ENCODE measurements at places on chromosomes 2 and 18.

GRCh38 chr2:18399601-18400000 is 160.9 kb downstream of the RDH14 start:
- DNase-seq, result no peak

DNA sequence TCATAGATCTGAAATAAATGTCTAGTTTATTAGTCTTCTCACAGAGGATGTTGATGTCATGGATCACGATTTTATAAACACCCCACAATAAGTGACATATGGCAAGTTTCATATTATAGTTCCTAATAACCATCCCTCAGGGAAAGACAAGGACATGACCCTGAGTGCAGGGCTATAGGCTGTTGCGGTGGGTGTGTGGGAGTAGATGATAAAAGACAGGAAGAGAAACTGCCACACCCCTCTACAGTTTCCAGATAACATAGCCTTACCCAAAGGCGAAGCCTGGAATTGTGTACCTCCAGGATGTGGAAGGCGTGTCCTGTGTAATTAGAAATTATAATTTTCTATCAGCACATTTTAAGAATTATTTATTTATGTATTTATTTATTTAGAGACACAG is 2.4 kb upstream of the NEDD4L start:
- no peak for DNase-seq

GRCh38 chr2:102999958-103000357 is 238.1 kb downstream of the TMEM182 start:
- DNase-seq, result no peak

DNA sequence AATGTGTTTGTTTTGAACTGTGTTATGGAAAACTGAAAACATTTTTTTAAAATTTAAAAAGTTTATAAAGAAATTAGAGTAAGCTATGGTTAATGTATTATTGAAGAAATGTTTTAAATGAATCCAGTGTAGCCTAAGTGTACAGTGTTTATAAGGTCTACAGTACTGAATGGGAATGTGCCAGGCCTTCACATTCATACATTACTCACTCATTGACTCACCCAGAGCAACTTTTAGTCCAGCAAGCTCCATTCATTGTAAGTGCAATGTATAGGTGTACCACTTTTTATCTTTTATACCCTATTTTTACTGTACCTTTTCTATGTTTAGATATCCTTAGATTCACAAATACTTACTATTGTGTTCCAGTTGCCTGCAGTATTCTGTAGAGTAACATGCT is 215.1 kb upstream of the THUMPD2 start:
- no peak for DNase-seq

GRCh38 chr2:186560254-186560653 is 29.6 kb upstream of the ITGAV start:
- DNase-seq, result no peak

GRCh38 chr2:216090369-216090786 is 8.7 kb downstream of the TMEM169 start:
- no peak for DNase-seq

DNA sequence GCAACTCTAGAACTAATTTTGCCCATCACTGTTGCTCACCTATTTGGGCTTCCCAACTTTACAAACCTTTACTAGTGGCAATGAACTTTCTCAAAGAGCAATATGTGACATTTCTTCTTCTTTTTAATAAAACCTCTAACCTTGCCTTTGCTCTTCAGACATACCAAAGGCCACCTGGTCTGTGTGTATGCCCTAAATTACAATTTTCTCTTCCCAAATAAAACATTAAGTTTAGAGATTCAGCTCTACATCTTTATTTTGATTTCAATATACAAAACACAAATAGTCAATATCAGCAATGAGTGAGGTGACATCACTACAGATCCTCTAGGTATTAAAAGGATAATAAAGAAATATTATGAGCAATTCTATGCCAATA is 35.1 kb upstream of the MYCN start:
- DNase-seq, result no peak

DNA sequence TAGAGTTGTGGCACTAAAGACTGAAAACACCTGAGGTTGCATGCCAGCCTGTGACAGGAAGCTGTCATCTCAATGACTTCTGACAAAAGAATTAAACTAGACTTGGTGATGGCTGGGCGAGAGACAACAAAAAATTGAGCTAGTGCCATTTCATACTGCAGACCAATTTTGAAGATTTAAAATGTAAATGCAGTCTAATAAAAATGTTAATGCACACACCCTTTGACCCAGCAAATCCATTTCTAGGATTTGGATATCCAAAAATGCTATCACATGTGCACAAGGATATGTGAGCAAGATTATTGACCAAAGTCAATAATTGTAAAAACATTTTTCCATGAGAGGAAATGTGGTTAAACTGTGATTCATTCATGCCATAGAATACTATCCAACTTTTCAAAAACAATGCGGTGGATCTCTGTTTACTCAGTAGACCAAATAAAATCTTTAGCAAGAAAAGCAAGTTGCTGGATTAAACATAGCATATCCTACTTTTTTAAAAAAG is 5.6 kb downstream of the FBXO36 start:
- DNase-seq, result no peak

- no peak for DNase-seq
Observed at GRCh38 chr2:206127656-206128055, 31.6 kb downstream of the NDUFS1 start.

GRCh38 chr2:234399451-234400246 is 97.2 kb downstream of the ARL4C start:
- no peak for DNase-seq

DNA sequence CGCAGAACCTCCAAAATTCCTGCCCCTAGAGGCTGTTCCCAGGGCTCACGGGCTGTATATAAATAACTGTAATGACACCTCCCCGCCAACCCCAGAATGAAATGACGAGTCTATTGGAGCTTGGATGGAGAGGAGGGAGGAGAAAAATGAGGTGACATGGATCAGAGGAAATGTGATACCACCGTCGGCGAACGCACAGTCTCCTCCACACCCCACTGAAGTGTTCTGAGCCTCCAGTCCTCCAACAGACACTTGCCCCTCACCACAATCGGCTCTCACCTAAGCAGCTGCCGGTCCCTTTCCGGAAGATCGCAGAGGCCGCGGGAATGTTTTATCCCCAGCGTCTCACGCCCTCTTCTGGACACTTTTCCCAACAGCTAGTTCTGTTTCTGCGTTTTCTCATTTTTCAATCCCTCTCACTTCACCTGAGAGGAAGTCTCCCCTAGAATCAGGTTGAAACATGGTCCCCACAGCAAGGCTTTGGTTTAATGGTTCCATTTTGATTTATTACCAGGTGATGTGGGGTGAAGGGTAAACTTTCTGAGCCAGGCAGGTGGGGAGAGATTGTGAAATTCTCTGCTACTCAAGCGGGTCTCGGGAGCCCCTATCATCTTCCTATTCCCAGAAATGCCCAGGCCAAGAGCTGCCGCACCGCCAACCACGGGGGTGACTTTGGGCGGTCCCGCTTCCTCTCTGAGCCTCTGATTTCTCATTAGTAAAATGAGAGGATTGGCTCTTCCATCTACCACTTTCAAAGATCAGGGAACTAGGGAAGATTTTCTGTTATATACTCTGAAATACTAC is 9.1 kb upstream of the MYO5B start:
- DNase-seq, result peak; percentile 9

DNA sequence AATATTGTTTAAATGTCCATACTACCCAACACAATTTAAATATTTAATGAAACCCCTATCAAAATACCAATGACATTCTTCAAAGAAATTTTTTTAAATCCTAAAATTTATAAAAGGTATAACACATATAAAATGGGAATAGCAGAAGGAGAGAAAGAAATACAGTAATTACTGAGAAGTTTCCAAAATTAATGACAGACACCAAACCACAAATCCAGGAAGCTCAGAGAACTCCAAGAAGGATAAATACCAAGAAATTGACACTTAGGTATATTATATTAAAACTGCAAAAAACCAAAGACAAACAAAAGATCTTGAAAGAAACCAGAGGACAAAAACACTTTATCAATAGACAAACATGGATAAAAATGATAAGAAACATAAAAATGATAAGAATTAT is 101.1 kb downstream of the MEMO1 start:
- no peak for DNase-seq

- DNase-seq, result no peak
Observed at GRCh38 chr2:227789803-227790202, 23.8 kb upstream of the CCL20 start.

DNA sequence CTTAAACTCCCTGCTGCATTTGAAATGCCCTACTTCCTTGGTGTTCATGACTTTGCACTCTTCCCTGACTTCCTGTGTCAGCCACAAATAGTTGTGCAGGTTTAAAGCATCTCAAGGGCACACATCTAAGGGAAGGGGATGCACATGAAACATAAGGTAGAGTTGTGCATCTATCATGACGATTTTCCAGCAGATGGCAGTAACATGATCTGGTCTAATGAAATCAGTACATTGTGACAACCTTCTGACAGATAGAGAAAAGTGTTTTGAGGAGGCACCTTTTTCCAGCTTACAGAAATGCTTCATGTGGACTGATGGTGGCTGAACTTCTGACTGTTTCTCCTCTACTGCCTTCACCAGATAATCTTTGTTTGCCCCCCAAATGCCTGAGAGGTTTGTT is 238.9 kb downstream of the XIRP2 start:
- no peak for DNase-seq

DNA sequence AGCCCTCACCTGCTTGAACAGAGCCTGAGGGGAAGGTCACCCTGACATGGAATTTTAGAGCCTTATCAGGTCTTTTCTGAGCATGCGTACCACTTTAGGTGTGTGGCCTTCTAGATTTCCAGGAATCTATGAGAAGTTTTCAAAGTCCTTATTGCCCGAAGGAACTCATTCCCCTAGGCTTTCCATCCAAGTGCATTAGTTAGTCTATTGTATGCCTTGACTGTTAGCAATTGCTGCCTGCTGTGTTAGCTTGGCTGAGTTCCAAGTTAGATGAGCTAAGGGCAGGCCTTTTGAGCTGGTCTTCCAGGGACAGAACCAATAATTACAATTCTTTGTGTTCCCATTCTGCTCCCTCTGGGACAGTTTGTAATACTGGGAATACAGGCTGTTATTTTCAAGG is 30.8 kb upstream of the PUM2 start:
- no peak for DNase-seq

- no peak for DNase-seq
Observed at GRCh38 chr2:207143215-207144172, 22.3 kb downstream of the KLF7 start.

DNA sequence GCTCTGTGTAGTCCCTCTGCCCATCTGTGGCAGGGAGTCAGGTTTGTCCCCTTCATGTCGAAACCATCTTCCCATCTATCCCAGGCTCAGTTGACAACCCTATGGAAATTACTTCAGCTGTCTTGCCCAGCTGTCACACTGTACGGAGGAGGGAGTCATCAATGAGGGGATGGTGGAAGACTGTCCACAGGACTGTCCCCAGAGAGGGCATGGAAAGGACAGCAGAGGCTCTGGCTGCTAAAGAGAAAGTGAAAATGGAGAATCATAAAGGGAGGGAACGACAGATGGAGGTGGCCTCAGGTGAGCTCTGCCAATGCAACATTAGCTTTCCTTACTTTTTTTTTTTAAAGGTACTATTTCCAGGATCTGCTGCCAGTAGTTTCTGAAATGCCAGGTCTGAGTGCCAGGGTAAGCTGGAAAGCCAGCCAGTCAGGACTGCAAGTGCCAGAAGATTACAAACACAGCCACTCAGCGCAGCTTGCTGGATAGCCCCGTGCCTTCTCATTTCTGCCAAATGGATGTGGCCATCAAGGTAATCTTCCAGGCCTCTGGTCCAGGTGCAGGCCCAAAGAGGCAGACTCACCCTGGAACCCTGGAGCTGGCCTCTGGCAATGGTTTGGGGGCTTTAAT is 192.8 kb downstream of the AGPS start:
- no peak for DNase-seq

GRCh38 chr2:221283896-221284545 is 288.1 kb downstream of the EPHA4 start:
- no peak for DNase-seq

GRCh38 chr2:189439342-189439741 is 1.9 kb upstream of the WDR75 start:
- DNase-seq, result no peak

GRCh38 chr2:236582968-236583367 is 13.3 kb downstream of the ACKR3 start:
- DNase-seq, result no peak

GRCh38 chr2:143171817-143172216 is 42.6 kb downstream of the ARHGAP15 start:
- DNase-seq, result no peak

DNA sequence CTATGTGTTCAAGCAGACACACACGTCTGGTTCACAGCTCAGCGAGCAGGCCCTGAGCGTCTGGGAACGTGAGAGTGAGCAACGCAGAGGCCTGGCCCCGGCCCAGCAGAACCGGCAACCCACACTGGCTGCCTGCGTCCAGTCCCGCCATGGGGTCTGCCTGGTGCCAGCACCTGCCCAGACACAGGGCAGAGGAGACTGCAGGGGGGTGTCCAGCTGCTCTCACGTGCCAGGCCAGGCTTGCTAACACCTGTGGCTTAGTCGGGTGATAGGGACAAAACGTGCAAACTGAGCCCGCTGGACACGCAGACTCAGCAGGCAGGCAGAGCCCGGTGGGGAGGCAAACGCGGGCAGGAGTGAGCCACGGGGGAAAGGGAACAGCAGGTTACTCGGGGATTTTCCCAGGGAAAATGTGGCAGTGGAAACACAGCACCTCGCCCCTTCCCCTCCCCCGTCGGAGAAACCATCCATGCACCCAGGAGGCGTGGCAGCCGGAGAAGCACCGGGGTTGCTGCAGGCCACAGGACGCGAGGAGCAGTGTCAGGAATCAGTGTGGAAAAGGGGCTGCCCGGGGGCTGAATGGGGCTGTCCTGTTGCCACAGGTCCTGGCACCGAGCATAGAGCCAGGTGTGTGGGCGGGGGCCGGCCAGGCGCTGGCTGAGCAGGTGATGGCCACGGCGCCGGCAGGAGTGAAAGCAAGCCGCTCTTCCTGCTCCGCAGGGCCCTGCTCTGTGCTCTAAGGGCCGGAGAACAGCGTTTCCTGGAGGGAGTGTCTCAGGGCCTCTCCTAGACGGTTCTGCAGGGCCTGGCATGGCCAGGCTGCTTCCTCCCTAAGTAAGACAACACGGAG is 154.7 kb downstream of the HDAC4 start:
- DNase-seq, result no peak

GRCh38 chr18:41751161-41751560 is 203.9 kb upstream of the PIK3C3 start:
- no peak for DNase-seq

- peak; percentile 6 for DNase-seq
Observed at GRCh38 chr2:236177604-236177966, 9.4 kb upstream of the GBX2 start.

DNA sequence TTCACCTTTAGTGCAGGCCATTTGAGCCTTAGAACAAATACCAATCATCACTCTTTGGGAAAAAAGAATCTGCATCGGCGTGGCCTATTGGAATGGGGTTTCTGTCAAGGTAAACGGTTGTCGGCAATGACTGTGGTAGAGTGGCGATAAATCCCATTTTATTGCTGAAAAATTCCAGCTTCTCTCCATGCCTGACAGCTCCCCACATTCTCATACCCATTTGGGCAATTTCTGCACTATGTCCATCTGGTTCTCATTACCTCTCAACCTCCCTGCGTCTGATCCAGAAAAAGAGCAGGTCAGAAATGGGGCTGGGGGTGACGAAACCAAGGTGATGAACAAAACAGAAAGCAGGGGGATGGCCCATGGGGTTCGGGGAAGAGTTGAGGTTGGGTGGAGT is 254.0 kb downstream of the MEIS1 start:
- no peak for DNase-seq
